Sciatic nerve (tissue), 2 donors: ENCODE measurements at places on chromosomes 2 and 18. TPM values are rescaled to one million over a fixed set of nuclear protein-coding genes. Genes with fewer than 3 reads are reported as not detected.

The OR6B3 gene
- total RNA-seq = 8.3 TPM

DNA sequence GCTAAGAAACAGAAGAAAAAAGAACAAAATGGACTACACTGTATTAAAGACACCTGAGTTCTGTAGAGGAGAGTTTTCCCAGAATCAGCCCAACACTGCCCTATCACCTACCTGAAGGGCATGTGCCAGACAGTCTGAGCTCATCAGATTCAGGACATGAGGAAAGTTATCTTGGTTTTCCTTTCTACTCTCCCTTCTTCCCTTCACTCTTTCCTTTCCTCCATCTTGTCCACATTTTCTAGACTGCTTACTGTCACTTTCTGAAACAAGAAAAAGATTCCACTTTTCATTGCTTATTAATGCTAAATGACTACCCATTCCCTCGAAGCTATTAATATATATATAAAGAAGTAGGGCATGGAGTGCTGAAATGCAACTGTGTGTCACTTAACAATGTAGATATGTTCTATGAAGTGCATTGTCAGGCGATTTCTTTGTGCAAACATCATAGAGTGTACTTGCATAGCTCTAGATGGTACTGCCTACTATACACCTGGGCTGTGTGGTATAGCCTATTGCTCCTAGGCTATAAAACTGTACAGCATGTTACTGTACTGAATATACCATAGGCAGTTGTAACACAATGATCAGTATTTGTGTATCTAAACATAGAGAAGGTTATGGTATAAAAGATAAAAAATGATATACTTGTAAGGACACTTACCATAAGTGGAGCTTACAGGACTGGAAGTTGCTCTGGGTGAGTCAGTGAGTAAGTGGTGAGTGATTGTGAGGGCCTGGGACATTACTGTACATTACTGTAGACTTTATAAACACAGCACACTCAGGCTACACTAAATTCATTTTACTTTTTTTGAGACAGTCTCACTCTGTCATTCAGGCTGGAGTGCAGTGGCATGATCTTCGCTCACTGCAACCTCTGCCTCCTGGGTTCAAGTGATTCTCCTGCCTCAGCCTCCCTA is 145.5 kb upstream of the ITGA6 start:
- DNase-seq = no peak

The CRYGC gene
- total RNA-seq = not detected

GRCh38 chr2:148545390-148546256 is 98.9 kb upstream of the EPC2 start:
- no peak for DNase-seq

GRCh38 chr2:234459401-234460009 is 37.4 kb downstream of the ARL4C start:
- DNase-seq = no peak

DNA sequence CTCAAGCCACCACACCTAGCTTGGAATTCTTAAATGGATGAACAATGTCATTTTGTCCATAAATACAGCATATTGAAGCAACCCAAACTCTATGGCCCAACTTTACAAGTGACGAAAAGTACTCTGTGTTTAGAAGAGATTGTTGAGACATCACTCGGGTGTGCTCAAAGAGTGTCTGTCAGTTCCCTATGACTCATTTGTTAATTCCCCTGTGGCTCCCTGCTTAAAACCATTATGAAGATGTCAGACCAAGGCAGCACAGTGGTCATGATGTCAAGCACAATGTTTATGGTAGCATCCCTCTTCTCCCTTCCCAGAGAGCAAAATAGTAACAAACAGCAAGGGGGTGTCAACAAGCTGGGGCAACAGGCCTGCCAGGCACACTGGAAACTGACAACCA is 3.0 kb downstream of the LYG1 start:
- DNase-seq = no peak
